ENCODE measurements at places on chromosomes 6 and 20.

DNA sequence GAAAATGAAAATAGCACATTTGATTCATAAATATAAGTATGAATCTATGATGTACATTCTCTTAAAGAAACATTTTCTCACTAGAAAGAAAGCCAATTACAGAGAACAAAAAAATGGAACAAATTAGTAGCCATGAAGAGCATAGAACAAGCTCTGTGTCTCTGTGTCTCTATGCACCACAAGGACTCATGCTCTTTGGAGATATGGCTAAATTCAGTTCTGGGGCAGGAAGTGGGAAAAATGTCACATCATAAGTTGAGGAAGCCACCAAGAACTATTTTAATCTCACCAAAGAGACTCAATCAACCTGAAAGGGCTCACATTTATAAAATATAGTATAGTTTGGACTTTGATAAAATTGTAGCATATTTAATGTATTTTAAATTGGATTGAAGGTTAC lies 1259.8 kb upstream of the GJE1 start:
- no peak for DNase-seq

DNA sequence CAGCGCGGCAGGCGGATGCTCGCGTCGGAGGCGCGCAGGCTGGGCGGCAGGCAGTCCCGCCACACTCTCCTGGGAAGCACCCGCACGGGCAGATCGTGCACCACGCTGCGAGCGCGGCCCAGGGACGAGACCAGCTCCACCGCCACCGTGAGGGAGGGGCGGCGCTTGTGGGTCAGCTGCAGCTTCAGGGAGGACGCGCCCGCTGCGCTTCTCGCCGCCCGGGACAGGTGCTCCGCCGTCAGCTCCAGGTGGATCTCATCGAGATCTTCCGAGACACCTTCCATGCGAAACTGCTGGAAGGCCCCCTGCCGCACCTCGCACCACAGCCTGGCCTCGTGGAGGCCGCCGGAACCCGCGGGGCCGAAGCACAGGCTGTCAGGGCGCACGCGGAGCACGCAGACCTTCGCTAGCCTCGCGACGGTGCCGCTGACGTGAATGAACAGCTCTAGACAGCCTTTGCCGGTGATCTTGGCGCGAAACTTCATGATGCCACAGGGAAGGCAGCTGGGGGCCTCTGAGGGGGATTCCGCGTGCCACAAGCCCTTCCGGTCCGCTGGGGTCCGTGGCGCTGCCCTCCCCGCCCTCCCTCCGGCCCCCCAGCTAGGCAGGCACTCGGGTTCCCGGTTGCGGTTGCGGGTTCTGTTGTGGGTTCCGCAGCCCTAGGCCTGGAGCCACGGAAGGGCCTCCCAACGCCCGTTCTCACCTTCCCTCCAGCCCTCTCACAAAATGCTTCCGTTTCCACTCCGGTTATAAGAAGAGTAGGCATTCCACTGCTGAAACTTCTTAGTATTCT lies at the start of gene HUS1B:
HUS1B (minus strand) TSS at position 641 of the 793 bp plus-strand sequence; CDS start at position 485, 156 bp downstream.
- no peak for DNase-seq

GRCh38 chr6:25277857-25278256 lies 1.3 kb upstream of the CARMIL1 start:
- DNase-seq: no peak

DNA sequence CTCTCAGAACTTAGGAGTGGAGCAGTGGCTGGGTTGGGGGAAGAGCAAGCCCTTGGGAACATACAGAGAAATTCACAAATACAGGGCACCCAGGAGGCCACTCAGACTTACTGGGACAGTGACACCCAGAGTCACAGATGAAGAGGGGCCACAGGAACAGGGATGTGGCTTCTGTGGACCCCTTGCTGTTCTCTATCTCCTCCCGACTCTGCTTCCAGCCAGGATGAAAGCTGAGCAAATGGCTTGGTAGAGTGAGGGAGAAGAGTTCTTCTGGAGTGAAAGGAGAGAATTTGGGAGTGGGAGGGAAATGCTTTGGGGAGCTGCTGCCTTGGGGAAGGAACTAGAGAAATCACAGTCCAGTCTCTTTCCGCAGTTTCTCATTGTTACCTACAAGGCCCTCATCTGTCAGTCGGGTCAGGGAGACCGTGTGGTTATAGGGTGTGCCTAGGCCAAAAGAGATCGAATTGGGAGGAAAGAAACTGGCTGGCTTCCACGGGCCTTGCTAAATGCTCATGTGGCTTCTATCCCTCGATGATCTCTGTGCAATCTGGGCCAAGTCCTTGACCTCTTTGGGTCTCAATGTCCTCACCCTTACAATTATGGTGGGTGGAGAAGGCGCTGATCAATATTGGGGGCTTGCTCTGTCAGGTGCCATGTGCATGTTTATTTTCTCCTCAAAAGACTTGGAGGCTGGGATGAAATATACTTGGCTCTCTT lies 17.0 kb downstream of the FOXP4 start:
- no peak for DNase-seq

GRCh38 chr6:51200676-51201075 lies 382.0 kb downstream of the TFAP2B start:
- DNase-seq: no peak

GRCh38 chr6:27553123-27553904 lies 80.4 kb upstream of the ZNF184 start:
- no peak for DNase-seq

- no peak for DNase-seq
These were observed 1024.3 kb upstream of the EYS start for GRCh38 chr6:66731310-66731709.

DNA sequence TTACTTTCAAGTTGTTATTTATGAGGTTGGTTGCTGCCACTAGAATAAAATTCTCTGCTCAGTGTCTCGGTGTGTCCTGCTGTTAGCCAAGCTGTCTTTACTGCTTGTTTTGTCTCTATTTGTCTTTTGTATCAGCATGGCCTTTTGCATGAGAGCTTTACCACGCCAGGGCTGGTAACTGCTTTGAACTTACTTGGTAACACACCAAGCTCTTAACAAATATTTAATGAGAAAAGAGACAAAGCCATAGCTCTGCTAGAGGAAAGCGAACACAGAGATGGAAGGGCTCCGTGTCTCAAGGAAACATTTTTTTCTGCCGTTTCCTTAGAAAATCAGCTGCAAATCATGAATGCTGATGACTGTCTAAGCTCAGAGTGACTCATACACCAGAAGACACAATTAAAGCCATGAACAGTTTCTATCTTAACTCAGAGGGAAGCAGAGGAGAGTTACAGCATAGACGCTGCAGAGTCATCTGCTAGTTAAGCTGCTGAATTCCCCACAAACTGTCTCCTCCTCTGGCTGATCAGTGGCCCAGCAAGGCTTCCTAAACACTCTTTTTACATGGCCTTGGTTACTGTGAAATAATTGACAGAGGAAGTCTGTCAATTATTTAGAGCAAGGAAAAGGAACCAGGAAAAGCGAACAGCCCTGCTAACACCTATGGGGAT lies 44.8 kb downstream of the AGPAT4 start:
- no peak for DNase-seq

- DNase-seq: no peak
These were observed 62.3 kb upstream of the KCNQ5 start for GRCh38 chr6:72559555-72559954.

- DNase-seq: no peak
These were observed 345.3 kb downstream of the CDKAL1 start for GRCh38 chr6:20879526-20879925.

DNA sequence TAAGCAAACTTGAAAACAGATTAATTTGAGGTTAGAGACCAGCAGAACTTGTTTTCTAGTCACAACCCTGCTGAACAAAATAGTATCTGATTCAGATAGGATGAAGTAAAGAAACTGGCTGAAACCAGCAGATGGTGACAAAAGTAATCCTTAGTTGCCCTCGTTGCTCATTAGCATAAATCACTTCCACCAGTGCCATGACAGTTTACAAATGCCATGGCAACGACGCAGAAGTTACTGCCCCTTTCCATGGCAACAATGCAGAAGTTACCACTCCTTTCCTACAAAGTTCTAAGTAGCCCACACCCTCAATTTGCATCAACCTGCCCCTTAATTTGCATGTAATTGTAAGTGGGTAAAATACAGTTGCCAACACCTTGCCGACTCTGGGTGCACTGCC lies 23.7 kb downstream of the SNRPB start:
- DNase-seq: no peak

- no peak for DNase-seq
These were observed 46.9 kb upstream of the ENPP5 start for GRCh38 chr6:46217671-46218131.

- DNase-seq: no peak
These were observed 2.0 kb downstream of the LKAAEAR1 start for GRCh38 chr20:64082126-64082731.

DNA sequence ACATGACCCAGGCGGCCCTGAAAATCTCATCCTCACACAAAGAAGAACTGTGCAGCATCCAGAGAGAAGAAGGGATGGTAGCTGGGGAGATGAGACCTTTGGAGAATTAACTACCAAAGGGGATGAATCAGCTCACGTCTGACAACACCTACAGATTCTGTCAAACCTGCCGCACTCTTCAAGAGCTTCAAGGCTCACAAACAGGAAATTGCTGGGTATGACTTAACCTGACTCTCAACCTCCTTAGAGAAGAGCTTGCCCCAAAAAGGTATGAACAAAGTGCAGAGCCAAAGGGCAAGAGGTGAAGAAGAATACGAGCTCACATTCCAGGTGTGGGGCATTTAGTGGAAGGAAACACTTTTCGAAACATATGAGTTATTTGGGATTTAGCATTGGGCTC lies 139.8 kb downstream of the BACH2 start:
- no peak for DNase-seq

GRCh38 chr20:20410678-20411077 lies 42.8 kb downstream of the INSM1 start:
- DNase-seq: no peak

DNA sequence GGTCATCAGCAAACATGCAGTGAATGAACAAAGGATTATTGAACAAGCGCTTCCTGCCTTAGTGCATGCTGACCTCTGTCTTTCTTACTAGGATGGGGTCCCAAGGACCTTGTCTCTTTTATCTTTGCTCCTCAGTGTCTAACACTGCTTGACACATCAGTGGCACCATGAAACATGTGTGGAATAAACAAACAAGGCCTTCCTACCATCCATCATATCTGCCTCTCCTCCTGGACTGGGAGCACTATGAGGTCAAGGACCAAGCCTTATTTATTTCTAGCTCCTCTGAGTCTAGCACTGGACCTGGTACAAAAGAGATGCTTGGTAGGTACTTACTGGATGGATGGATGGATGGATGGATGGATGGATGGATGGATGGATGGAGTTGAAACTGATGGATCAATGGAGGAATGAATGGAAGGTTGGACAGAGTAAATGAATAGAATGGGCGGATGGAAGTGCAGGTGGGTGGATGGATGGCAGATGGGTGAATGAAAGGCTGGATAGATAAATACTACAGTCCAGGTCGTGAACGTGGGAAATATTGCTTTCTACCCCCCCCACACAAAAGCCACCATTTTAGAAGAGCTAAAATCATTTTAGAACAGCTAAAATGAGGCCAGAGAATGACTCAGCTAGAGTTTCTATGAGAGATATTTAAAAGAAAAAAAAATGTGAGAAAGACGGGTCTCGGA lies 104.1 kb upstream of the PTPN1 start:
- no peak for DNase-seq

DNA sequence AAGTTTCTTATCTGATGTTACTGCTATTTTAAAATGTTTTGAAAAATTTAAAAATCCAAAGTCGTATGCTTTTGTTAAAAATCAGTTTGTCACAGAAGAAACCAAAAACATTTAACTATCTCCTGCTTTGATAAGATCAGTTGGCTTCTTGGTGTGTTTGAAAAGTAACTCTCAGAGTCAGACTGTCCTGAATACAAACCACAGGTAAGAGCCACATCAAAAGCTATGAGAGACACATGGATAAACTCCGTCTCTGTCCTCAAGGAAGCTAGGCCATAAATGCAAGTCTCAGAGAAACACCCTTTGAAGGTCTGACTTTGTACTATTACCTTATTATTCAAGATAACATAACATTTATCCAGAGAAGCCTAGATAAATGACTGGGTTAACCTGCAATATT lies 7.7 kb downstream of the HBS1L start:
- DNase-seq: no peak

DNA sequence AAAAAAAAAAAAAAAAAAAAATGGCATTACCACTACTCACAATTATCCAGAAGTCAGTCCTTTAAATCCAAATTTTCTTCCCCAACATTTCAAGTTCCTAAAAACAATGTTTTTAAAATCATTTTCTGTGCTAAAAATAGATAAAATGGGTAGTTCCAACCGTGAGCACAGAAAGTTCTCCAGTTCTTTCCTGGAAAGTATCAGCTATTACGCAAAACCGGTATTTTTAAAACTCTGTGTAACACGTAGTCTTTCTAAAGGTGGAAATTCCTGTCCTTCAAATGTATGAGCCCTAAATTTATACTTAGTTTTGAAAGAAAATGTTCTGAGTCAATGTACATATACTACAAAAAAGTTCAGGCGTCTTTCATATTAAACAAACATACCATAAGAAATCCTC lies 83.5 kb upstream of the SCAF8 start:
- no peak for DNase-seq

DNA sequence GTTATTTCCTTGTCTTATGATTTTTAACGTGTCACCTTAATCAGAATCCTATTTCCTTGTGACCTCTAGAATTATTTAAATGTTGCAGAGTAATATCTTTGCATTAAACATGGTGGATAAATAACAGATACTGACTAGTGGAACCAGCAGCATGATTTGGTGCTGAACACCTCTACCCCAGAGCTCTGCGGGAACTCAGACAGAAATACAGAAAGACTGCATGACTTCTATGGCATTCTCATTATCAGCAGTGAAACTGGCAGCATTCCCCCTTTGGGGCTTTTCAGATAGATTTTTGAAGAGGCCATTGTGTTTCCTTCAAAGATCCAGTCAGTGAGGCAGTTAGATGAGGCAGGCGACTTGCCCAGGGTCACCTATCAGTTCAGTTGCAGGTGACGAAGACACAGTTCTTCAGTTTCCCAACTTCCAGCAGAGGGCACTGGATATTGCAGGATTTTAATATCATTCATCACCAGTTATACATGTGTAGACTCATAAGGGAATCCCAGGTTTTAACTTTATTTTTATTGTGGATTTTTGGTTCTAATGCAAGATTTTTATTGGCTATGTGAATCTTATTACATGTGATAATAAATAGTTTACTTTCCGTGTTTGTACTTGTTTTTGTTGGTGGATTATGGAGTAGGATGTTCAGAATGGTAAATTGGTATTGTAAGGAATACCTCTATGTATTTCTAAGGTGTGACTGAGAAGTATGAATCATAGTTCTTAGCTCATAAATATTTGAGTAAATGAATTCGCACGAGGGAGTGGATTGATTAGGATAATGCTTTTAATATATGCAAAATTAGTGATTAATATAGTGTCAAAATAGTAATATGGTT lies 81.3 kb downstream of the AFDN start:
- DNase-seq: no peak

- no peak for DNase-seq
These were observed 5.1 kb downstream of the C6orf132 start for GRCh38 chr6:42137194-42137753.

- DNase-seq: no peak
These were observed 13.4 kb downstream of the TRIM38 start for GRCh38 chr6:25975923-25976560.

GRCh38 chr6:3068329-3069214 lies at the start of gene RIPK1:
Gene RIPK1 (plus strand): TSS chr6:3068494. CDS start chr6:3076824, 8,330 bp downstream.
- DNase-seq: peak; percentile 62

All from cortex of kidney (tissue), 1 donor.